ENCODE measurements at places on chromosomes 2 and 18.

DNA sequence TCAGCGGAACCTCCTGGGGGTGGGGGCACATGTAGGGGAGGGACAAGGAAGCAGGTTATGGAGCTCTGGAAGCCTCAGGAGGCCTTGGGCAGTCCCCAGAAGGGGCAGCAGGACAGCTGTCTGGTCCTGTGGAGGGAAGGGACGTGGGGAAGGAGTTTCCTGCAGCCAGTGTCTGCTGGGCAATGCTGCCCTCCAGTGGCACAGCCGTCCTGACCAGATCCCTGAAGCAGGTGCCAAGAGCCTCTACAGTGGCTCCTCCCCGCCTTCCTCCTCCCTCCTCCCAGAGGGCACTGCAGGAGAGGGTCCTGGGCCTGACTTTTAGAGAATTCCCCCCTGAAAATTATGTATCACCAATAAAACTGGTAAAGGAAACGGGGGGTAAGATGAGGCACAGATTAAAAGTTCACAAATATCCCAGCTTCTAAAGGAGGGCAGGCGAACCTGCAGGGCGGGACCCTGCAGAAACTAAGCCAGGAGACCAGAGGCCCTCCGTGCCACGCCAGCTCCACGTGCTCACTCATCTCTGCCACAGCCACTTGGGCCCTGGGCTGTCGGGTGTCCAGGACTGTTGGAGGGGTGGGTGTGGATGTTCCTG is 258.5 kb downstream of the TWIST2 start:
- peak; percentile 22 for DNase-seq

DNA sequence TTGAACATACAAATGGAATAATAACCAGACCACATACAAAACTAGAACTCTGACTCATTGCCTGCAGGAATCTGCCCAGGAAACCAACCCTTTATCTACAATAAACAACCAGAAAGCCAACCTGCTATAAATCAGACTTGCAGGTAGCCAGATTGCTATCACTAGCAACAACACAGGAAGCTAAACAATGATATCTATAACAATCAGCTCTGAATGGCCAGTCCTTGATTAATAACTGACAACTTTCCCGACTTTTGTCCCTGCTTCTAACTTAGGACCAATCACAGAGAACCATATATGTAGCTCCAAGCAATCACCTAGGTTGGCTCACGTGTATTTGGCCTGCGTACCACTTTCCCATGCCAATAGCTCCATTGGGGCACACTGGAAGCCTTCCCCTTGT is 470.8 kb downstream of the RIT2 start:
- DNase-seq: no peak

DNA sequence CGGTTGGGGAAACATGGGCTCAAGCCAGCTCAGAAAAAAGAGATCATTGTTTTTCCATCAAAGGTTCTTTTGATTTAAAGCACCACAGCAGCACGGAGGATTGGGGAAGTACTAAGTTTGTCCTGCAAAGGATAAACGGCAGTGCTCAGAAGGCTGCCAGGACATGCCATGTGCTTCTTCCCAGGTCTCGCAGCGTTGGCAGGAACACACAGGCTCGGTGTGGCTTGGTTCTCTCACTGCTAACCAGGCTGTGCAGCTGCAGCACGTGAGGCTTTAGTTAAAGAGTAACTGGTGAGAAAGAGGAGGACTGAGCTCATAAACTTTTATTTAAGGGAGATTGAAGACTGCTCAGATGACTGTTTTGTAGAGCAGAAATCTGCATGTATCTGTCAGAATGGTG is 264.3 kb downstream of the TSN start:
- DNase-seq: no peak

GRCh38 chr2:105412584-105412983 is 13.7 kb upstream of the FHL2 start:
- DNase-seq: no peak

DNA sequence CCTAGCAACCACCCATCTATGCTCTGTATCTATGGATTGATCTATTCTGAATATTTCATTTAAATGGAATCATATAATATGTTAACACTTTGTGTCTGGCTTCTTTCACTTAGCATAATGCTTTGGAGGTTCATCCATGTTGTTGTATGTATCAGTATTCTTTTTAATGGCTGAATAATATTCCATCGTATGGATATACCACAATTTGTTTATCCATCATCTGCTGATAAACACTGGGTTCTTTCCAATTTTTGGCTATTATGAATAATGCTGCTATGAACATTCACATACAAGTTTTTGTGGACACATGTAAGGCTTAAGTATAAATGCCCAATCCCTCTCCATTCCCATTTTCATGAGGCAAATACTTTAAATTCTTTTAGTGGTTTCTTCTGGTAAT is 52.9 kb downstream of the MRPL33 start:
- DNase-seq: no peak

Data from pulmonary artery endothelial cell (primary cell).